ENCODE measurements at places on chromosomes 6 and 20.

- no peak for DNase-seq
These were observed 602.9 kb upstream of the ARID1B start for GRCh38 chr6:156174031-156174890.

GRCh38 chr6:27759930-27760329 is 152.3 kb downstream of the OR2B2 start:
- DNase-seq: no peak

DNA sequence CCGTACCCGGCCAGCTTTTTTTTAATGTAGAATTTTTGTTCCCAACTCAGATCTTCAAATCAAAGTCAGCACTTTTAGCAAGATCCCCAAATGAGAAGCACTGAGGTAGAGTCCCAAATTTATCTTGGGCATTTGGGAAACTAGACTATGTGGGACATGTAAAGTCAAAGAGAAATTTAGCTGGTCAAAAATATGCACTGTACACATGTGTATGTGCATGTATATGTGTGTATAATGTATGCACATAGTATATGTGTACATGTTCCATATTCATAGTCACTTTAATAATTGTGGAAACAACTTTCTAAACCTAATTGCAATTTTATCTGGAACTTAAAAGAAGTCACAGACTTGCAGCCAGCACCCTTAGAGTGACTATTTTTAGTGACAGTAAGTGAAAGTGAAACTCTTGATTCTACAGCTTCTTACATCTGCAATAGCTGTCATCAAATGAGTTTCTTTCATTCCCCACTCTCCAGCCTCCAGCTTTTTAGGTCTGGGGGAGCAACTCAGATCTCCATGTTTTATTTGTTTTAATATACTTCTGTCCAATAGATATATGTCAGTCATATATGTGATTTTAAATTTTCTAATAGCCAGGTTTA is 53.6 kb downstream of the CDC40 start:
- no peak for DNase-seq

GRCh38 chr6:18515767-18516166 is 128.6 kb downstream of the RNF144B start:
- no peak for DNase-seq

- no peak for DNase-seq
These were observed 450.1 kb downstream of the GJA1 start for GRCh38 chr6:121885399-121886152.

GRCh38 chr20:23602241-23602640 is 3.5 kb downstream of the CST9 start:
- no peak for DNase-seq

DNA sequence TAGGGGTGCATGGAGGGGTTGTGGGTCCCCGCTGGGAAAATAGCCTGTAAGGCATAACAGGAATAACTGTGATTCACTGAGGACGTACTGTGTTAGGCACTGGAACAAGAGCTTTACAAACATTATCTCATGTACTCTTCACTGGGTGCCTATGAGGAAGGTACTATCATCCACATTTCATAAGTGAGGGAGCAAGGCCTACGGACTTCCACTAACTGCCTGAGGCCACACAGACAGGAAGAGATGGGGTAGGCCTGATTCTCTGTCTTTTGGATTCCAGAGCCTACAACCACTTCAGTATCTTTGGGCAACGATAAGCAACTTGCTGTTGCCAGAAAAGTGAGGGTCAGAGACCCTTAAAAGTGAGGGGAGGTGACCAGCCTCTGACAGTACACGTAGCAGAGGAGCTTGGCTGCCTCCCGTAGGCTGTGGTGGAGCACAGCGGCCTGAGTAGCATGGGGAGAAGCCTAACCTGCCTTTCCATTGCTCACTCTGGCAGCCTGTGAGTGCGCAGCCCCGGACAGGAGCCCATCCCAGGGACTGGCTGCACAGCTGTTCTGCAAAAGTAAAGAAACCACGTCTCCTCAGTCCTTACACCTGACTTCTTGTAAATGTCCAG is 30.4 kb downstream of the PSMB1 start:
- no peak for DNase-seq

GRCh38 chr6:84448331-84448730 is 220.9 kb upstream of the CEP162 start:
- no peak for DNase-seq

DNA sequence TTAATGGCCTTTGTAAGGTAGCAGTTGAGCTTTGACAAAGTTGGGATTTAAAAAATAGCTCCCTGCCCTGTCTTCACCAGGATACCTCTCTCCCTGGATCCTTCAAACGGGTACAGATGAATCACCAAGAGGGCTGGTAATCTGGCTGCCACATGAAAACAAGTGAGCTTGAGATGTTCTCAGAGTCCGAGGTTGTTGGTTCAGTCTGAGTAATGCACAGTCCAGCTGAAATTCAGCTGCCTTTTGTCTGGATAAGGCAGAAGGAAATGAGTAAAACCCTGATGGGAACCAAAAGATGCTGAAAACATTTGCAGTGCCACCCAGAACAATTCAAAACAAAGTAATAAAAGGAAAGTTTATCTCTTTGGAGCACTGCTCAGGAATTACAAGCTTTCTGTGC is 86.8 kb downstream of the GJA1 start:
- no peak for DNase-seq

- DNase-seq: no peak
These were observed 209.1 kb upstream of the JARID2 start for GRCh38 chr6:15036690-15037245.
